ENCODE measurements at places on chromosomes 1 and 21.

- DNase-seq = peak; percentile 47
Observed at GRCh38 chr1:115059316-115059715, 29.7 kb downstream of the TSHB start.

GRCh38 chr1:3557366-3557765, 53.9 kb downstream of the MEGF6 start:
- DNase-seq = no peak

DNA sequence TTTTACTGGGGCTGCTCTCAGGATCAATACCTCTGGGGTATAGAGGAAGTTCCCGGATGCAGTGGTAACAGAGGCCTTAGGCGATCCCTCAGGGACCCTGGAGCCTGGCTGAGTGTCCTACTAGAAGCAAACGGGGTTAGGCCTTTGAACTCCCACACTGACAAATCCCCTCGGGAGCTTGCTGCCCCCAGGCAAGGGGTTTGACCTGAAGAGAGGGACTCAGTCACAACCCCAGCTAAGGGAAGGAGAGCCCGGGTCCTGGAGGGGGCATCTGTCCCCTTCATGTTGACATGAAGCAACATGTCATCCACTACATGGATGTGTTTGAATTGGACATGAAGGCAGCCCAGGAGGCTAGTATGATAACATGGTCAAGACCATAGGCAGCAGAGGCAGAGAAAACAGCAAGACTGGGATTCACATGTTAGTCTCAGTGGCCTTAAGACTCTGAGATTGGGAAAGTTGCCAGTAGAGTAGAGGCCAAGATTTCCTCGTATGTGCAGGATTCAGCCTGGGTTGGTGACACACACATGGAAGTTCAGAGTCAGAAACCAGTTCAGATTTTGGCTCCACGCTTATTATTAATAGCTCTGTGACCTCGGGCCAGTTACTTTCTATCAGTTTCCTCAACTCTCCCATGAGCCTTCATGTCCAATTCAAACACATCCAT, 101.5 kb downstream of the KCNN3 start:
- DNase-seq = no peak

GRCh38 chr1:226134170-226135058, 52.1 kb downstream of the ACBD3 start:
- no peak for DNase-seq

DNA sequence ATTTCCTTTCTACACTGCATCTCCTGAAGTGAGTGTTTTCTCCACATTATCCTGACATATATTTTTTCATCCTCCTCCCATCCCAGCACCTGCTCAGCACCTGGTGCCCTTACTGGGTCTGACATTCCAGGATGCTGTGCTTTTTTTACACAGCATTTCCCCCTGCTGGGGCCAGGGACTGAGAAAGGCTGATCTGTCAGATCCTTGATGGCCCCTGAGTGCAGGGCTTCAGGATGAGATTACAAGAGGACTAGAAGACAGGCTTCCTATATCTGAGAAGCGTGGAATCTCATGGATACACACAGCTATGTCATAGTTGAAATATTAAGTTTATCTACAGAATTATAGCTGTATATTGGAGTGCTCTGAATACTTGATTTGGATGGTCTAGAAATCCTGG, 24.4 kb downstream of the RCAN1 start:
- DNase-seq = no peak

DNA sequence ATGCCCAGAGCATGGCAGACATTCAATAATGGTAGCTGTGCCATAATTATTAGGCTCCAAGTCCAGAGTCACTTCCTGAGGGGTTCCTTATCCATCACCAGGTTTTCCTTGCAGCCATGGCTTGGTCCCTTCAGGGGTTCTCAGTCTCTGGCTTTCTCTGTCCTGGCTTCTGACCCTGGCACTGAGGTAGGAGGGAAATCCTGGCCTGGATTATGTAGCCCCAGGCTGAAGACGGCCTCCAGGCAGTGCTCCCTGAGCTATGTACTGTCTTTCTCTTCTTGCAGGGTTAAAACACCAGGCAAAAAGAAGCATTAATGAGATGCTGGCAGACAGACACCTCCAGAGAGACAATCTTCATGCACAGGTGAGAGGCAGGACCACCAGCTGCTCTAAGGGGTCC, 9.5 kb upstream of the PADI3 start:
- DNase-seq = peak; percentile 91

GRCh38 chr1:218361298-218362065, 16.3 kb downstream of the TGFB2 start:
- peak; percentile 69 for DNase-seq

GRCh38 chr1:107293901-107294613, 153.2 kb downstream of the NTNG1 start:
- DNase-seq = no peak

DNA sequence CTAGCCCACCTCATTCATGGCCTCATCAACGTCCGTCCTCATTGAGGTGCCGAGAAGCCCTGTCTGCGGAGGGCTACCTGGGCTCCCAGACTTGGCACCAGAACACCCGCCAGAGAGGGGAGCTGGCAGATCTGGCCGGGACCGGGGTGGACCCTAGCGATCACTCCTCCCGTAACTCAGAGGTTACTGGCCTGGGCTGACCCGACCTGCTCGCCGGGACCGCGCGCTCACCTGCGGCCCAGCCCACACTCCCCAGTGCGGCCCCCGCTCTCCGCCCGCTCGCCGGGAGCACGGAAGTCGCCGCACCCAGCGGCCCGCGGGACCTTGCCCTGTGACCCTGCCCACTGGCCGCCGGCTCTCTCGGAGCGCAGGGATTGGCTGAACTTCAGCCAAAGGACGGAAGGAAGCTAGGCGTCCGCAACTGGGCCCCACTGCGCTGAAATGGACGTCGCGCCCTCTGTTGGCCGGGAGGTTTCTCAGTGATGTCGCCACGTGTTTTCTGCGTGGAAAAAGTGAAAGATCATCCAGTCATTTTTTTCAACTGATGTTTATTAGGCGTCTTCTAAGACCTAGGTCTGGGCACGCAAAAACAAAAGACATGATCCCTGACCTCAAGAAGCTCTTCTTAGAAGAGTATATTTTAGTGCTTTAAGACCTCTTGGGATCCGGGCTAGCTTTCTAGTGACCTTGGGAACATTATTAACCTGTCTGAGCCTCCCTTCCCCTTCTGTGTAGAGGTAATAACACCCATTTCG, at the start of gene SMIM12:
TSS of gene SMIM12 (minus strand) at position 304 of the 755 bp plus-strand sequence. CDS start 3,772 bp downstream, outside the sequence.
- DNase-seq = peak; percentile 93

DNA sequence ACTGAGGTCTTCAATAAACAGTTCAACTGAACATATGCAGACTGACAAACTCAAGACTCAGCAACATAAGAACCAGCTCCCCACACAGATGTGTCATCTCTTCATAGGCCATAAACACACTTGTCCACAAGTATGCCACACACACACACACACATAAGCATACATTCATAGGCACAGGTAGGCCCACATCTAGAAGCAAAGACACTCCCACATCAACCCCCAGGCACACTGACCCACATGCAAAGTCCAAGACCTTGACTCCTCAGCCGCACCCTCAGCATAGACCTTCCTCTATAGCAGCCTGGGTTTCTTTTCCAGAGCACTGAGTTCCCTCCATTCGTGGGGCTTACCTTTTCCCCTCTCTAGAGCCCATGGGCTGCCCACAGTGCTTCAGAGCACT, 1.4 kb downstream of the LAD1 start:
- no peak for DNase-seq
